Stimulated activated CD8-positive, alpha-beta memory T cell treated with anti-CD3 and anti-CD28 coated beads, Interleukin-15, amount 100 ng/mL, for 24 hours (primary cell): ENCODE measurements at places on chromosomes 7 and 10.

DNA sequence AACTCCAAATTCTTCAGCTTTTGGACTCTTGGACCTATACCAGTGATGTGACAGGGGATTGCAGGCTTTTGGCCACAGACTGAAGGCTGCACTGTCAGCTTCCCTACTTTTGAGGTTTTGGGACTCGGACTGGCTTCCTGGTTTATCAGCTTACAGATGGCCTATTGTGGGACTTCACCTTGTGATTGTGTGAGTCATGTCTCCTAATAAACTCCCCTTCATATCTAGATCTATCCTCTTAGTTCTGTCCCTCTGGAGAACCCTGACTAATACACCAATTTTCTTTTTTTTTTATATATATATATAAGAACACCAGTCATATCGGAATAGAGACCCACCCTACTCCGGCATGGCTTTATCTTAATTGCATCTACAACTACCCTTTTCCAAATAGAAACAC is 166.8 kb downstream of the ETV1 start:
- no peak for DNase-seq

GRCh38 chr7:11612737-11613136 is 219.3 kb downstream of the THSD7A start:
- DNase-seq: no peak

- DNase-seq: no peak
Observed at GRCh38 chr7:125112850-125113249, 183.2 kb upstream of the POT1 start.

DNA sequence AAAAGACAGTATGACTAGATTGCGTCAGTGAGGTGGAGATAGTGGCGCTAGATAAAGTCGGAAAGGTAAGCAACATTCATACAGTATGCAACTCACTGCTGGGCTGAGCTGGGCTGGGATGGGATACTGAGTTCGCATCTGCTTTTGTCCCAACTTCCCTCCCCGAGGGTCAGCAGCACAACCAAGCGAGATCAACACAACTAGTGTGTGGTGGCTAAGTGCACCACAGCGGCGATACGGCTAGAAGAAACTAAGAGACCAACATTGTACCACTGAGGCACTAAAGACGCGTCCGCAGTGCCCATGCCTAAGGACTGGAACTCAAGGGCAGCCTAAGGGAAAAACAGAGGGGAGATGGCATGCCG is 467 bp downstream of the EXOSC1 start:
- DNase-seq: no peak

GRCh38 chr10:48749254-48749787 is 64.6 kb downstream of the WDFY4 start:
- no peak for DNase-seq
